ENCODE measurements at places on chromosomes 3 and 15.

GRCh38 chr15:43440721-43441281 is 52.2 kb downstream of the TP53BP1 start:
- no peak for DNase-seq

- no peak for DNase-seq
Observed at GRCh38 chr15:29208836-29209235, 60.8 kb downstream of the NSMCE3 start.

- DNase-seq = no peak
Observed at GRCh38 chr3:31305340-31305739, 227.4 kb upstream of the STT3B start.

DNA sequence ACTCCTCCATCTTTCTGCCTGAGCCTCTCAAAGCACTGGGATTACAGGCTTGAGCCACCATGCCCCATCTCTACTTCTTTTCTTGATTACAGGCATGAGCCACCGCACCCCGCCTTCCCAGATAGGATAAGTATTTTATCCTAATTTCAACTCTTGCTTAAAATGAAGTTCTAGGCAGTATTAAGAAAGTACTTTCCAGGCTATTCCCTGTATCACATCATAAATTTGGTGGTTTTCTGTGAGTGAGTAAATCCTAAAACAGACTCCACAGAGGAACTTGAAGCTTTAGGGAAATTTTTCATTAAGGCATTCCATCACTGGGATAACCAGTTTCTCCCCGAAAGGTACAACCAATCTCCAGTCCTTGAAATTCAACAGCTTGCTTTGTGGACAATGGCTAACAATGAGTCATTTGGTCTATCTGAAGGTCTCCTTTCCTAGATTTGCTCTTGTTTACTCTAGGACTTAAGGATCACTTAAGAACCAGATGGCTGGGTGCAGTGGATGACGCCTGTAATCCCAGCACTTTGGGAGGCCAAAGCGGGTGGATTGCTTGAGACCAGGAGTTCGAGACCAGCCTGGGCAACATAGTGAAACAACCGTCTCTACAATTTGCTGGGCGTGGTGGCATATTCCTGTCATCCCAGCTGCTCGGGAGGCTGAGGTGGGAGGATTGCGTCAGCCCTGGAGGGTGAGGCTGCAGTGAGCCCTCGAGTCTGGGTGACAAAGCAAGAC is 49.7 kb upstream of the SKIL start:
- DNase-seq = no peak

- no peak for DNase-seq
Observed at GRCh38 chr3:100743535-100743934, 34.2 kb downstream of the TFG start.

- no peak for DNase-seq
Observed at GRCh38 chr3:100131241-100131640, 16.9 kb upstream of the FILIP1L start.

DNA sequence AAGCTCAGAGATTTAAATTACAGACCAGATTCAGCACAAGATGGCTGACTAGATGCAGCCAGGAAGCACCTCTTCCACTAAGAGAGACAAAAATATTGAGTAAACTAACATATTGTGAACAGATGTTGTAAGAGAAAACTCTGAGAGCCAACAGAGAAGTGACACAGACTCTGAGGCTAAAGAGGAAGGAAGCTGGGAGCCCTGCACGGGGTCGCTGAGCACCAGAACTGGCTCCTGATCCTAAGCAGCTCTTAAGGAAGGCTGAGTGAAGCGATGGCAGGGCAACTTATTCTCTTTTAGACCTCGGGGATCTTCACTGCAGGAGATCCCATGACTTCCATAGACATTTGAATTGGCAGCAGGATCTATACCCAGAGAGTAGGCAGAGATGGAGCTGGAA is 578.0 kb upstream of the GRM7 start:
- DNase-seq = no peak

GRCh38 chr3:149542375-149543312 is 68.1 kb downstream of the TM4SF4 start:
- DNase-seq = no peak

DNA sequence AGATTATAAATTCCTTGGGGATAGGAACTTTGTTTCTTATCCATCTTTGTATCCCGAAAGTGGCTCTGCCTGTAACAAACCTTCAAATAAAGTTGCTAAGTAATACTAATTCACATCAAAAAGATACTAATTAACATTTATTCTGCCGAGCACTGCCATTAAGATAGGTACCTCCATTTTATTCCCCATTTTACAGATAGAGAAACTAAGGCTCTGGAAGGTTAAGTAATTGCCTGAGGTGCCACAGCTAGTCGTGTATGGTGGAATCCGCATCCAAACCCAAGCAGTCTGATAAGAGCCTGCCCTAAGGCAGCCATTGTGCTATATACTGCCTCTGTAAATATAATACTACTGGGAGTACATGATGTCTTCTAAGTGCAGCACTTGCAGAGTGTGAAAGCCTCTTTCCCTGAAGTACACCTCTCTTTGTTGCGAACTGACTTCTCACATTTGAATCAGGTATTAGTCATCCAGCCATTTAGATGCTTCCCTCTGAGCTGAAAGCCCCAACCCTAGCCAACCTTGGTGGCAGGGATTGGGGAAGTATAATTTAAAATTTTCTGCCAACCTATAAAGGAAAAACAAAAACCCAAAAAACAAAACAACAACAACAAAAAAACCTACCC is 78.5 kb upstream of the CHD2 start:
- no peak for DNase-seq

DNA sequence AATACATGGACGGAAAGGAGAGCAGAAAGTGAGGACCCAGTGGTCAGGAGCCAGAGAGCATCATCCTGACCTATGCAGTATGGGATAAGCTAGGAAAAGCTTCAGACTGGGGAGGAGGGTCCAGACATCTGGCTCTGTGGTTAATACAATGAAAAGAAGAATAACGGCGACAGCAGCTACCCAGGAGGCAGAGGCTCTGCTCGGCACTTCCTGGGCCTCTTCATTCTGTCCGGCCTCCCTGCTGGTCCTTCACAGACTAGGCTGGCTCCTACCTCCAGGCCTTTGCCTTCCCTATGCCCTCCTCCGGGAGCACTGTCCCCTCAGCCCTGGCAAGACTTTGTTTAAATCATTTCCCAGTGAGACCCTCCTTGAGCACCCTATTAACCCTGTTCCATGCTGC is 58.9 kb upstream of the WNT5A start:
- no peak for DNase-seq

- no peak for DNase-seq
Observed at GRCh38 chr3:129005526-129006303, 4.6 kb downstream of the EFCC1 start.

DNA sequence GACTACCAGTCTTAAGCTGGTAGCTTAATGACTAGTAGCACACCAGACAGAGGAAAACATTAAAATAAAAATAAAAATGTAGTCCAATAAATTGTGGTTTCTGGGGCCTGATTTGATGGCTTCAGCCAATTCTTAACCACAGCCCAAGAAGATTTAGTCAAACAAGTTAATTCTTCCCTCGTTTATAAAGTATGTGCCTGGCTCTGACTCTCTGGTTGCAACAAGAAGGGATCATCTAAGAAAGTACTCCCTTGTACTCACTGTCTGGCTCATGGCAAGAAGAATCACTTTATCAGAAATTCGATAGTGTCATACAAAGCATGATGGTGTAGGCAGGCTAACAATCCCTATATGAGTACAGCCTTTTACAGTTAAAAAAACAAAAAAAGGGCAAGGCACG is 141.9 kb downstream of the P3H2 start:
- DNase-seq = no peak

DNA sequence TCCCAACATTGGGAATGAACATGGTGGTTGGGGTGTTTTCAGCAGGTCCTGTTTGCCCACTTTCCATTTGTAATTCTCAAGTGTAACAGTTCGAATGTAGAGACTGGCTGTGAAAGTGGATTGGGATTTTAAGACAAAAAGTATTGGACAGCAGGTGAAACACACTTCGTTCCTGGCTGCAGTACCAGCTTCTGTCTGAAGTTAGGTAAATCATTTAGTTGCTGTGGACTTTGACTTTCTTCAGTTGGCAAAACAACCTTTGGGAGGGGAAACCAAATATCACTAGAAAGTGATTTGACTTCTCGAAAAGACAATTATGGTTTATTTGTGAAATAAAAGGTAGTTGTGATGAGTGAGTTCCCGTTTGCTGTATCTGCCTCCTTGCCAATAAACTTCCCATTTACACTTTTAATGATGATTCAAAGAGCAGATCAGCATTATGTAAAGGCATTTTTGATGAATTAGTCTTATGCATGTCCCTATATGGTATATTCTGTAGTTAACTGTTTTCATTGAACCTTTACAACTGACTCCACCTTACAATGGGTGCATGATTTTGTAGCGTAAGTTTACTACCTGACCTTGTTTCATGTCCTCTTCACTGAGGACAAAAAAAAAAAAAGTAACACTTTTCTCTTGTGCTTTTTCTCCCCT is 34.0 kb downstream of the FNDC3B start:
- DNase-seq = no peak

GRCh38 chr3:65729555-65729954 is 309.2 kb downstream of the MAGI1 start:
- no peak for DNase-seq

- DNase-seq = no peak
Observed at GRCh38 chr3:117434661-117435412, 725.3 kb downstream of the TUSC7 start.

- no peak for DNase-seq
Observed at GRCh38 chr3:118116991-118117390, 917.7 kb downstream of the IGSF11 start.

- DNase-seq = no peak
Observed at GRCh38 chr3:11434563-11435096, 162.4 kb downstream of the ATG7 start.

DNA sequence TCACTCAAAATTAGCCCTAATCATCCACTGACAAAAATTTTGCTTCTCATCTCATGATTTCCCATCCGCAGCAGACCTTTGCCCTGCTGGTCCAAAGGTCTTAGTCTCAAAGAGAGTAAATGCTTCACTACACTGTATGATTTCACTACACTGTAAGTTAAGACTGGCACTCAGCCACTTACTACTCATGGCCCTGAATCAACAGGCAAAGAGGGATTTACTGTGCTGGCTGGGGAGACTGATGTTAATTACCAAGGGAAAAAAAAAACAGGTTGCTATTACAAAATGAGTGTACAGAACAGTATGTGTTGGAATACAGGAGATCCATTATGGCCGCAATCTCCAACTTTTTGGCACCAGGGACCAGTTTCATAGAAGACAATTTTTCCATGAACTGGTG is 214.8 kb downstream of the ZMAT3 start:
- no peak for DNase-seq

- no peak for DNase-seq
Observed at GRCh38 chr15:89492934-89493631, 3.3 kb downstream of the RHCG start.

- DNase-seq = no peak
Observed at GRCh38 chr3:71061037-71061436, 522.5 kb downstream of the FOXP1 start.

- DNase-seq = no peak
Observed at GRCh38 chr3:112446343-112446742, 52.9 kb downstream of the BTLA start.

GRCh38 chr3:53113293-53114010 is 16.8 kb downstream of the RFT1 start:
- DNase-seq = no peak

DNA sequence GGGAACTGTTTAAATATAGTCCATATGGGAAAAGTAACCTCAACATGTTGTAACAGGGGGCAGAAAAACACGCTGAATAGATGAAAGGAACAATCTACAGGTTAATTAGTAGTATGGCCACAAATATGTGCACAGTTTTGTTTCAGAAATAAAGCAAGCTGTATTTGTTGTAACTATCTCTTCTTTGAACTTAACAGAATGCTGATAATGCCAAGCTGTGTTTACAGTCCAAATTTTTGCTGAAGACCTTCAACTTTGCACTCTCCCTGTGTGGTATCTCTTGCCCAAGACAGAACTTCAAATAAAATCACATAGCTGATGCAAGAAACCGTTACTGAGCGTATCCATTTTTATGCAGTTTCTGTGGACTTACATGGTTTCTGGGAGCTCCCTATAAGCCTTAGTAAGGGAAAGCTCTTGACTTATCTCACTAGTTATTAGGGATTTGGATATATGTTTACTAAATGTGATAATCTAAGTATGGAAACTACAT is 425.4 kb upstream of the TPRG1 start:
- DNase-seq = no peak

GRCh38 chr15:52728899-52729298 is 49.7 kb upstream of the ATOSA start:
- no peak for DNase-seq

- DNase-seq = no peak
Observed at GRCh38 chr3:156382458-156383346, 172.2 kb downstream of the SSR3 start.

GRCh38 chr3:84175449-84175848 is 783.3 kb upstream of the CADM2 start:
- no peak for DNase-seq

DNA sequence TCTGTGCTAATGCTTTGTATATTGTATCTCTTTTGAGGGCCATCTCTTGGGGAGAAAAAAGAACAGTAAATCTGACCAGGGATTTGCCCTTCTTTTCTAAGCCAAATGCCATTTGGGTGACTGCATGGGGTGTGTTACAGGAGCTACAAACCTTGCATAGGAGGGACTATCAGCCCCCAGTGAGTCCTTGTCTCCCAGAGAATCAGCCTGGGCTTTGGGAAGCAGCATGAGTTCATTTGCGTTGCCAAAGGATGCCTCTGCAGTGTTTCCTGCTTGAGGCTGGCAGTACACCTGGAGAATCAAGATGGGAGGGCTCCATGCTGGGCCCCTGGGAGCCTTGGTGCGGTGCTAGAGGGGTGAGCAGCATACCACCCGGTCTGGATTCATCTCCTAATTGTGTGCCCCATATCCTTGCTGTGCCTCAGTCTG is 49.6 kb upstream of the POLG start:
- no peak for DNase-seq

GRCh38 chr3:141881702-141882101 is 5.3 kb downstream of the ATP1B3 start:
- no peak for DNase-seq

DNA sequence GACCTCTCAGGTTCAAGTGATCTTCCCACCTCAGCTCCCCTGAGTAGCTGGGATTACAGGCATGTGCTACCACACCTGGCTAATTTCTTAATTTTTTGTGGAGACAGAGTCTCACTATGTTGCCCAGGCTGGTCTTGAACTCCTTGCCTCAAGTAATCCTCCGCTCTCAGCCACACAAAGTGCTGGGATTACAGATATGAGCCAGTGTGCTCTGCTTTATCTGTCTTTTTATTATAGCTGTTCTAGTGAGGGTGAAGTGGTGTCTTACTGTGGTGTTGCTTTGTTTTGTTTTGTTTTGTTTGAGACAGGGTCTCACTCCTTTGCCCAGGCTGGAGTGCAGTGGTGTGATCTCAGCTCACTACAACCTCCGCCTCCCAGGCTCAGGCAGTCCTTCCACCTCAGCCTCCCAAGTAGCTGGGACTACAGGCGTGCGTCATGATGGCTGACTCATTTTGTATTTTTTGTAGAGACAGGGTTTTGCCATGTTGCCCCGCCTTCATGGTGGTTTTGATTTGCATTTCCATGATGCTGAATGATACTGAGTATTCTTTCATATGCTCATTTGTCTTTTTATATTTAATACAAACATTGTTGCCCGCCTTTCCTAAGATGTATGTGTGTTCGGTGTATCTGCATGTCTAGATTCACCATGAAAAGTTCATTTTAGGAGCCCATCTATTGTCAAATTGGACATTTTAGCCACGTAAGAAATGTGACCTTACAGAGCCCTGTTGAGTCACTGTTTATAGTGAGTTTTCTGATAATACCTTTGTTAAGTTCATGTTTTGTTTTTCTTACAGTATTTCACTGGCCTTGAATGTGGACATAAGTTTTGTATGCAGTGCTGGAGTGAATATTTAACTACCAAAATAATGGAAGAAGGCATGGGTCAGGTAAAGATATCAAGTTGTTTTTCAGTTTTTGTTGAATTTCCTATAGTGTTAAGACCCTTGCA is 80.6 kb downstream of the ARIH1 start:
- no peak for DNase-seq

Measured in naive thymus-derived CD8-positive, alpha-beta T cell (primary cell).